ENCODE measurements at places on chromosomes 5 and 9.

DNA sequence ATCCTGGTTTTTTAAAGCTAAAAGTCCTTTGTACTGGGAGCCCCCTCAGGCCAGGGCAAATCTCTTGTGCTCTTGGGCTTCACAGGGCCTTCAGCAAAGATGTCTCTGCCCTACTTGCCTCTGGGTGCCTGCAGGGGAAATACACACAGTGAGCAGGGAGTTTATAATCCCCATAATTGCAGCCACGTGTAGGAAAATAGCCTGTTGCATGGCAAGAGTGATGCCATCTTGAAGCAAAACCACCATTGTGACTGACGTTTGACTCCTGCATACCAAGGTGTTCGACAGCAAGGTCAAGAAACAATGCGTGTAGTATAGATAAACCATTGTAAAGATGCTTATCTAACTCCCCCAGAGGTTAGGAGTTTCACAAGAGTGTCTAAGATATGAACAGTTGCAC is 11.4 kb upstream of the IL3 start:
- DNase-seq = no peak

- no peak for DNase-seq
Measured at GRCh38 chr5:146704949-146705665, 173.4 kb downstream of the PPP2R2B start.

DNA sequence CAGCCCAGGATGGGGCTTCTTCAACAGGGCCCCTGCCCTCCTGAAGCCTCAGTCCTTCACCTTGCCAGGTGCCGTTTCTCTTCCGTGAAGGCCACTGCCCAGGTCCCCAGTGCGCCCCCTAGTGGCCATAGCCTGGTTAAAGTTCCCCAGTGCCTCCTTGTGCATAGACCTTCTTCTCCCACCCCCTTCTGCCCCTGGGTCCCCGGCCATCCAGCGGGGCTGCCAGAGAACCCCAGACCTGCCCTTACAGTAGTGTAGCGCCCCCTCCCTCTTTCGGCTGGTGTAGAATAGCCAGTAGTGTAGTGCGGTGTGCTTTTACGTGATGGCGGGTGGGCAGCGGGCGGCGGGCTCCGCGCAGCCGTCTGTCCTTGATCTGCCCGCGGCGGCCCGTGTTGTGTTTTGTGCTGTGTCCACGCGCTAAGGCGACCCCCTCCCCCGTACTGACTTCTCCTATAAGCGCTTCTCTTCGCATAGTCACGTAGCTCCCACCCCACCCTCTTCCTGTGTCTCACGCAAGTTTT is 23.6 kb downstream of the PCDHGC5 start:
- peak; percentile 62 for DNase-seq

GRCh38 chr5:116046823-116047222 is 14.6 kb downstream of the ARL14EPL start:
- no peak for DNase-seq

- no peak for DNase-seq
Measured at GRCh38 chr5:137761566-137761965, 7.4 kb upstream of the HNRNPA0 start.

- DNase-seq = no peak
Measured at GRCh38 chr5:156356238-156356637, 29.3 kb downstream of the SGCD start.

DNA sequence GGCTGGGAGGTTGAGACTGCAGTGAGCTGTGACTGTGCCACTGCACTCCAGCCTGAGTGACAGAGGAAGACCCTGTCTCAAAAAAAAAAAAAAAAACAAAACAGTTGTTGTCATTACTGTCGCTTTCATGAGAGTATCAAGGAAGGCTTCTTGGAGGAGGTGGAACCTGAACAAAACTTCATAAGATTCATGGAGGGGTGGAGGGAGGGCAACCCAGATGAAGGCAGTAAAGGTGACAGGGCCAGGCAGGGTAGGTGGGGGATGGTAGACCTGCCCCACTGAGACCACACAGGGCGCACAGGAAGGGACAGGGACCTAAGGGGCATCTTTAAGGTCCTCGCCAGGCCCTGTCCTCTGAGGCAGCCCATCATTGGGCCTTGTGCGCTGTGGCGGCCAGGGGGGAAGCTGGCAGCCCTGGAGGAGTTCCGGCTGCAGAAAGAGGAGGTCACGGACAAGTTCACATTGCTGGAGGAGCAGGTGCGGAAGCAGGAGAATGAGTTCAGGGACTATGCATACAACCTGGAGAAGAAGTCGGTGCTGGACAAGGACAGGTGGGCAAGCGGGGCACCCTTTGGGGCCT is 3.5 kb downstream of the CFAP157 start:
- DNase-seq = no peak

DNA sequence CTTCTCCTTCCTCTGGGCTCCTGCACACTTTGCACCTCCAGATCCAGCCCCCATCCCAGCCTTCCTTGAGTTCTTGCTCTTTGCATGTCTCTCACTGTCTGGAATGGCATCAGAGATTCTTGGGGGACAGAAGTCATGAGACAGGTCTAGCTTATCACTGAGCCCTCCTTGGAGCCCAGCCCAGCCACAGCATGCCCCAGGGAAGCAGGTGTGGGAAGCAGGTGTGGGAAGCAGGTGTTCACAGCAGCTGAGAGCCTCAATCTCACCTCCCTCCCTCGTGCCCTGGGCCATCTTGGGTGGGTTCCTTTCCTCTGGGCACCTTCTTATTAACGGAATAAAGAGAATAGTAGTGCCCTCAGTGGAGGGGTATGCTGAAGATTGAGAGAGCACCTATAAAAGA is 27.2 kb downstream of the SLC6A7 start:
- no peak for DNase-seq

- DNase-seq = no peak
Measured at GRCh38 chr9:136965771-136966484, 11.4 kb upstream of the PTGDS start.

DNA sequence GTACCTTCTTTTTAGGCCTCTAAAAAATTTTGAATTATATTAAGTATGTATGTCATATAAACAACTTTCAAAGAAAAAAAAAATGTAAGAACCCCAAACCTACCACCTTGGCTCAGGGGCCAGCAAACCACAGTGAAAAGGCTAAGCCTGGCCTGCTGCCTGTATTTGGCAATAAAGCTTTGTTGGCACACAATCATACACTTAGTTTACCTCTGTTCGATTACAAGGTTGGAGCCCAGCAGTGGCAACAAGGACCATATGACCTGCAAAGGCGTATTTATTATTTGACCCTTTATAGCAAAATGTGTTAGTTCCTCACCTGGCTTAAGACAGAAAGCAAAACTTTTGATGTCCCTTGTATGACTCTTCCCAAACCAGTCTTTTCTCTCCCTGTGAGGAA is 282.8 kb downstream of the DENND1A start:
- DNase-seq = no peak

- DNase-seq = no peak
Measured at GRCh38 chr9:113929634-113930389, 53.7 kb downstream of the ZNF618 start.

DNA sequence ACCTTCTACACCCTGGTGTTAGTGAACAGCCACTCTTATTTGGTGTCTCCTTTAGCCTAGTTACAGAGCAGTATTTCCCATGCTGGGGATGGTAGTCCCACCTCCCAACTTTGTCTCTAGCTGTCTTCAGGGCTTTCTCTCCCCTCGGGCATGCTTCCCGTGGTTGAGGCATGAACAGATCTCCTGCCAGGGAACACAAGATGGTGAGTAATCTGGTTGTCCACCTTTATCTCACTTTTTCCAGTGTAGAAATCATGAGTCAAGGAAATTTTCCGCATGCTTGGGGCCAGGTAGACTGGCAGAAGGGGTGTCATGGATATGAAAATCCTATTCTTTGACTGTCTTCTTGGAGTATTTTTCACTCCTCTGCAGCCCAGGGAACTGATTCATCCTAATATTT is 532.9 kb downstream of the ANXA1 start:
- DNase-seq = no peak

DNA sequence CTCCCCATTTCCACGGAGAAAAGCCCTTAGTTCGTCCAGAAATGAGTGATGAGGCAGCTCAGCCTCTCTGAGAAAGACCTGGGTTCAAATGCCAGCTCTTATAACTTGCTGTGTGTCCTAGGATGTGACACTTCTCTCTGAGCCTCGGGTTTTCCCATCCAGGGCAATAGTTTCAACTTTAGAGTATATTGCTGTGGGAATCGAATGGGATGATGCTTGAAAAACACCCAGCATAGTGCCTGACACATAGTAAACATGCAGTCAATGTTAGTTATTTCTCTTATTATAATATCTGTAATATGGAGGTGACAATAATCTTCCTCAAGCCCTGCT is 430 bp upstream of the MAPKAP1 start:
- DNase-seq = no peak

- DNase-seq = no peak
Measured at GRCh38 chr5:175681045-175681967, 23.4 kb downstream of the HRH2 start.
